ENCODE measurements at places on chromosomes 5 and 9.

- no peak for DNase-seq
These were observed 118.4 kb downstream of the MARCHF11 start for GRCh38 chr5:16061163-16061562.

GRCh38 chr5:14842117-14842516 is 29.5 kb downstream of the ANKH start:
- no peak for DNase-seq

- DNase-seq = no peak
These were observed 3.1 kb downstream of the TRPM3 start for GRCh38 chr9:71118324-71118723.

GRCh38 chr9:3675946-3676345 is 150.1 kb upstream of the RFX3 start:
- no peak for DNase-seq

DNA sequence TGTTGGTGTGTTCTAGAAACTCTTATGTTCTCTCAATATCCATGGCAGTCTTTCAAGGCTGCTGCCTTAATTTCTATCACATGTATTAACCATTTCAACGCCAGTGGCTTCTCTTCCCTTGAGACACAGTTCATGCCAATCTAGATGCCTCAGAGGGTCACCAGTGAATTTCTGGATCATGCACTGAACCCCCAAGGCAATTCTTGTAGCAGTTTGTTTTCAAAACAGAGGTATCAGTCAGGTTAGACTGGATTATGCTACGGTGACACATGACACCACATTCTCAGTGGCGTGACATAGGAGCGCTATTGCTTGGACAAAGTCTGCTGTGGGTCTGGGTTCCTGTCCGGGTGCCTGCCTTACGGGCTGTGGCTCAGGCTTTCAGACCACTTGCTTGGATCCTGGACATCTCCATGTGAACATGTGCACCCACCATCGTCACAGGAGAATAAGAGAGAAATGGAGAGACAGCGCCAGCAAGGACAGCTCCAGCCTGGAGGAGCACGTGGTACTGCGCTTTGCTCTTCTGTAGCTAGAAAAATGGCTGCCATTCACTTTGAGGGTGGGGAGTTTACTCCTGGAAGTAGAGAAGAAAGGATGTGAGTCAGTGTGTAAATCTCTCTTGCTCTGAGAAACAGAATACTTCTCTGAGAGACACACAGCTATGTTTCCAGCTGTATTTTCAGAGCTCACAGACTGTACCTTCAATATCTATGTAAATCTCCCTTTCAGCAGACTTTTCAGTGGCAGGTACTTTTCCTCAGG is 329.3 kb upstream of the ADCY2 start:
- DNase-seq = no peak

GRCh38 chr5:95615164-95615467 is 4.8 kb upstream of the GPR150 start:
- DNase-seq = no peak

- no peak for DNase-seq
These were observed 4.6 kb downstream of the TSLP start for GRCh38 chr5:111076091-111076490.

GRCh38 chr5:157303667-157304327 is 37.9 kb downstream of the CYFIP2 start:
- no peak for DNase-seq

- DNase-seq = no peak
These were observed 89.7 kb upstream of the PCSK1 start for GRCh38 chr5:96522635-96523355.

- DNase-seq = no peak
These were observed 235.6 kb downstream of the ELAVL2 start for GRCh38 chr9:23590276-23591000.

DNA sequence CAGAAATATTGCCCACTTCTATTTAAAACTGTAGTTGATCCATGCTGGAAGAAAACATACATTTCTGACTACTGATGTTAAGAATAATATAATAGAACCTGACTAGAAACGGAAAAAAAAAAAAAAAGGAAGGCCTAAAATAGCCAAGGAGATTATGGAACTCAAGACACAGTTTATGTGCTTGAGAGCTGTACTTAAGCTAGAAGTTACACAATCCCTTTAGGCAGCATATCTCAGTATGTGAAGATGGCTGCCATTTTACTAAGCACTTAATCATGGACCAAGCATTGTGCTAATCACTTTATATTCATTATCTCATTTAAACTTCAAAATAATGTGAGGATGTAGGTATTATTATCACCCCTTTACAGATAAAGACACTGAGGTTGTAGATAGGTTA is 73.0 kb upstream of the NR4A3 start:
- no peak for DNase-seq

DNA sequence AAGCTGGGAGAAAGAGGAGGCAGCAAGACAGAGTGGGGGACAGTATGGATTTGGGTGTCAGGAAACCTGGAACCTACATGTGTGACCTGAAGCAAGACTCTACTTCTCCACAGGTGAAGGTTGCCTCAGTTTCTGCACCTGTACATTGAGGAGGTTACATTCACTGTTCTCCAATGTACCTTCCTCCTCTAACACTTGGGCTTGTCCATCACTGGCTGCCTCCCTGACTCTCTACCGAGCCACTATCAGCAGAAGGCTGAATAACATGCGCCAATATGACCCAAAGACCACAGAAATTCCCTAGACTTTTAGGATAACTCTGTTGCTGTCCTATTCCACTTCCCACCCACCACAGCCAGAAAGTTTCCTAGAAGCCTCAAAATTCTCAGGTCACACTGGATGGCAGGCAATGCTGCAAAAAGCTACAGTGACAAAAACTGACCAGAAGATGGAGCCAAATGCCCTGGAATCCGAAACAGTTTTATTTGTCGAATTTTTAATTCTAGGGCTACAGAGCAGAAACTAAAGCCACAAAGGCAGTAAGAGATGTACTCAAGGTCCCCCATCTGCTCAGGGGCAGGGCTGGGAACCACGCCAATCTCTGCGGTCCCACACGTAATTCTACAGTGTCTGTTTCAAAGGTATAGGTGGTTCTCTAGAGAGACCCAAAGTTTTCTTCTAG is 64.4 kb downstream of the FAM114A2 start:
- no peak for DNase-seq

DNA sequence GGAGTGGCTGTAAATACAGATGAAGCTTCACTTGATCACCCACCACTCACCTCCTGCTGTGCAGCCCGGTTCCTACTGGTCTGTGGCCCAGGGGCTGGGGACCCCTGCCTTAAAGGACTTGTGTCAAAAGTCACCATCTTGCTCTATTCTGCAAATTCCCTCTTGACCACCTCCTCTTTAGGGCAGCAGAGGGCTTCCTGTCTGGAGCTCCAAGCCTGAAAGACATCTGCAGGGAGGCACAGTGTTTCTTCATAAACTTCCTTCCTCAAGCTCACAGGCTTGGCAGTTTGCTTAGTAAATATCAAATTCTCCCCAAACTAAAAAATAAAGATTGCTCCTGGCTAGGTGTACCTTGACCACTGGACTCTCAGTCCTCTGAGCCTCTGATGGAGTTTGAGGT is 104.4 kb downstream of the FRMD3 start:
- DNase-seq = no peak

GRCh38 chr9:71986900-71987299 is 73.5 kb downstream of the C9orf57 start:
- no peak for DNase-seq

DNA sequence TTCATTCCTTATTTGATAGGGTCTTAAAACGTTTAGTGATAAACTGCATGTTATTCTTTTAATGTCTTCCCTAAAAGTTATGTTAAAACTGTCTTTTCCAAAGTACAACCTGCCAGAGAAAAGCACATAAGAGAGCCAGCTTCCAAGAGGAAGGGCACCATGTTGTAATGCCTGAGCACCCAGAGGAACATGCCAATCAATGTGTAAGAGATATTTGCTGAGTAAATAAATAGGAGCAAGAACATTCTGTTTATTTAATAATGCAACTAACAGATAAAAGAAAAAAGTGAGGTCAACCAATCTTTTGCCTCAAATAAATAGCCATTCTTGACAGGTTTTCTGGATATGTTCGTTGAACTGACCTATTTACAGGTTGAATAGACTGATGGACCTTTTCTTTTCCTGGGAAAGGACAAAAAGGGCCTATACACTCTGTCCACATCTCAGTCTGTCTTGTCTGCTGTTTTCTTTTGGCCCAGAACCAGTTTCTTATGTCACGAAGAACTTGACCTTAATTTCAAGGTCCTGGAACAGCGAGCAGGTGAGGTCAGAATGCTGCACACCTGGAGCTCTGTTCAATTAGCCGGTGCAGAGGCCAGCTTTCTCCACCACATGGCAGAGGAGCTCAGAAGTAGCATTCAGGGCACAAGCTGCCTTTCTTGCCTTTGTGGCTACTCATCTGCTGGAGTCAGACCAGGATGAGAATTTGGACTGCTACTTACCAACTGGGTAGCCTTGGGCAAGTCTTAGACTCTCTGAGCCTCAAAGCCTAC is 77.7 kb downstream of the PLCXD3 start:
- no peak for DNase-seq

GRCh38 chr9:20043035-20043434 is 254.2 kb upstream of the SLC24A2 start:
- no peak for DNase-seq

DNA sequence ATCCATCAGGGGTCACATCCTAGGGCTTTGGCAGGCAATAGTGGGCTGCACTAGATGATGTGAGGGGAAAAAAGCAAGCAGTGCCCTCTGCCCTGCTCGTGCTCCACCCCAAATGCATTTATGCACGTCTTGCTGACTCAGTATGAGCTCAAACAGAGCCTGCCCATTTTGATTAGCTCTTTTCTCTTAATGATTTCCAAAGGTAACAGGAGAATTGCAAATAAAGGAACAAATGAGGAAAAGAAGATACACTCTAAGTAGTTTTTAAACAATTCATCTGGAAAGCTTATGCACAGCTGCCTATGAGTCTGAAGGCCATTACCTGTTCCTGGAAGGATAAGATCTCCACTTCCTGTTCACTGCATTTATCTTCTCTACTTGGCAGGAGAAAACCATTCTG is 364.2 kb downstream of the TMEM232 start:
- DNase-seq = no peak

- DNase-seq = peak; percentile 10
These were observed 211.3 kb upstream of the PRR16 start for GRCh38 chr5:120252839-120253238.

DNA sequence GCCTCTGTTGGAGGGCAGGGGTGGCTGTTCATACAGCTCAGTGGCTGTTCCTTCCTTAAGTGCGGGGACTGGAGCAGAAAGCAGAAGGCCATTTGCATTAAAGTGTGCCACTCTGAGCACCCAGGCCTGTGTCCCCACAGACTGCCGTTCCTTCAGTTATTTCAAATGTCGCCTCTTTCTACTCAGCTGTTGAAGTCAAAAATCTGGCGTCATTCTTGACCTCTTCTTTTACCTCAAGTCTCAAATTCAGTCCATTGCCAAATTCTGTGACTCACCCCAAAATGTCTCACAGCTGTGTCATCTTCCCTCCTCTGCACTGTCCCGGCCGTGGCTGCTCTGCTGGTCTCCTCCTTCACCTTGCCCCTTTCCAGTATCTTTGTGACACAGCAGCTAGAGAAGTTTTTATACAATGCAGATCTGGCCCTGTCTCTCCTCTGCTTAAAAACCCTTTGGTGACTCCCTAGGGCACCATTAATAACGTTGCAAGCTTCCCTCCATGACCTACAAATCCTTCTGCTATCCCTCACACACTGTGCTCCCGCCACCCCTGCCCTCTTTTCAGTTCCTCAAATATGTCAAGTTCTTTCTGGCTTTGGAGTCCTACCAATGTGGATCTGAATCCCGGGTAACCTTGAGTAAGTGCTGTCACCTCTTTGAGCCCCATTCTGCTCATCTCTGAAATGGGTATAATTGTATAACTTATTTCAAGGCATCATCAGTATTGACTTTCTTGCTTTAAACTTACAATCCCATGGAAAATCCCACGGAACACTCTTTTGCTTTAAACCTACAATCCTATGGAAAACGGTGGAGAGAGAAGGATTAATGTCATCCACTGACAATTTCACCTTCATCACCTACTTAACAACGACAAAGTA is 98.3 kb upstream of the BOD1 start:
- DNase-seq = peak; percentile 82

DNA sequence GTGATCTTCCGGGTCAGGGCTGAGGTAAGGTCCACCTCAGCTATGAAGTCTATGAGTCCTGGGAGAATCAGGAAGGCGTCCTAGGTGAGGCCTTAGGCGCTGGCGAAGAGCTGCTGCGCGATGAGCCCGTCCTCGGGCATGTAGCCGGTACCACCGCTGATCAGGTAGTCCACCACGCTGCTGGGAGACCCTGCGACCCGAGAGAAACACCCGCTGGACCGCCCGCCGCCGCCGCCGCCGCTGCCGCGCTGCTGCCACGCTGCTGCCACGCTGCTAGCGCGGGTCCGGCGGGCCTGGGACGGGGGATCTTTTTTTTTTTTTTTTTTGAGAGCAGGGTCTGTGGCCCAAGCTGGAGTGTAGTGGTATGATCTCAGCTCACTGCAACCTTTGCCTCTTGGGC is 8.0 kb upstream of the DCAF12 start:
- no peak for DNase-seq

DNA sequence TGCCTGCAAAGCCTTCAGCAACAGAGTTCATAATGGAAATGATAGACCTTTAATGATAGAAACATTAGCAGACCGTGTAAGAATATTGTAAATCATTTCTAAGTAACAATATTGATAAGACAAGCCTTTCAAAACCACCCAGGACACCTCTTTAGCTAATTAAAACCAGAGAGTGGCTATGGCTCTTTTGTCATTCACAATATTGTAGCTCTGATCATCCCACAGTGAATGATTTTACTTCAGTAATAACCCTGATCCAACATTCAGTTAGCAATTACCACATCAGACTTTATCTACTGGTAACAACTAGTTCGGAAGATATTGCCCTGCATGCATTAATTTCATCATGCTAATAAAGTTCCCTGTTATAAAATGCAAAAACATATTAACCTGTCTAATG is 432.6 kb downstream of the DTWD2 start:
- DNase-seq = no peak

DNA sequence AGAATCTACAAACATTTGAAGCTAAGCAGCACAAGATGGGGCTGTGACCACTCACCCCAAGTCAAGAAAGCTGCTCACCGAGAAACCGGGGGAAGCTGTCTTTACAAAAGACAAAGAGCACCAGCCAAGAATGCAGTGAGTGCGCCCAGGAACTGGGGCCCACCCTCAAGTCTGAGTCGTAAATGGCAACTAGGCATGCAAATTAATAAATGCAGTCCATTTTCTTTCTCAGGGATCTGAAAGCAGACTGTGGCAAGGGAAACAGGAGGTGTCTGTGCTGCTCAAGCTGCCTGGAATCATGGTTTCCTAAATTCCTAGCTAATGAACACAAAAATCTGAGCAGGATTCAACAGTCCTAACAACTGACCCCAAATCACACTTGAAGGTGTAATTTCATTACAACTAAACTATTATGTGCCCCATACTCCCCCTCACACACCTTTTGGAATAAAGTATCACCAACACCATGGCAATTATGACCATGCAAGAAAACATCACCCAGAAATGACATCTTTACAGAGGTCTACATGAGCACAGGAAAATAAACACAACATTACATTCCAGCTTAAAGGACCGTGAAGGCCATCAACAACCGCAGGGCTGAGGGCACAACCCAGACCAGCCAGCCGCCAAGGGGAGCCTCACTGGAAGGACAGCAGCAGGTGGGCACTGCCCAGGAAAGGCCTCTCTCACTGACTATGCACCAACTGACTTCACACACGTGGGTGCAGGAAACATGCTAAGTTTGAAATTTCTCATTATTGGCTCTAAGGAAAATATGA is 17.6 kb downstream of the NSUN2 start:
- no peak for DNase-seq

Data from GM04504 (cell line).